ENCODE measurements at places on chromosomes 5 and 9.

DNA sequence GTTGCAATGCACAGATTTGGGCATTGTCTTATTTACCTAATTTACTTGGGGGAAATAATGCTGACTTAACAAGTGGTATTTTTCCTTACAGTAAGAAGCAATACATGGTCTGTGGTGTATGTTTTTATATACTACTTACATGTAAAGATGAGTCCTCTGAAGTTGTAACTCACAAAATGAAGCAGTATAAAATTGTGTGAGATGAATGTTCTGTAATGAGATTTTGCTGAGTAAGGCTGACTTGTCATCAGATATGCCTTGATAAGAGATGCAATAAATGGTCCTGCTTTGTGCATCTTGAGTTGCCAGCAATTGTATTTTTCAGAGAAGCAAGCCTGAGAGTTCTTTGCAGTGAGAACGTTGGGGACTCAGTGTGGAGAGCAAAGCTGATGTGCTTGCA lies 92.2 kb upstream of the GNAQ start:
- DNase-seq = no peak

- no peak for DNase-seq
Observed at GRCh38 chr5:93635991-93636390, 53.0 kb downstream of the NR2F1 start.

DNA sequence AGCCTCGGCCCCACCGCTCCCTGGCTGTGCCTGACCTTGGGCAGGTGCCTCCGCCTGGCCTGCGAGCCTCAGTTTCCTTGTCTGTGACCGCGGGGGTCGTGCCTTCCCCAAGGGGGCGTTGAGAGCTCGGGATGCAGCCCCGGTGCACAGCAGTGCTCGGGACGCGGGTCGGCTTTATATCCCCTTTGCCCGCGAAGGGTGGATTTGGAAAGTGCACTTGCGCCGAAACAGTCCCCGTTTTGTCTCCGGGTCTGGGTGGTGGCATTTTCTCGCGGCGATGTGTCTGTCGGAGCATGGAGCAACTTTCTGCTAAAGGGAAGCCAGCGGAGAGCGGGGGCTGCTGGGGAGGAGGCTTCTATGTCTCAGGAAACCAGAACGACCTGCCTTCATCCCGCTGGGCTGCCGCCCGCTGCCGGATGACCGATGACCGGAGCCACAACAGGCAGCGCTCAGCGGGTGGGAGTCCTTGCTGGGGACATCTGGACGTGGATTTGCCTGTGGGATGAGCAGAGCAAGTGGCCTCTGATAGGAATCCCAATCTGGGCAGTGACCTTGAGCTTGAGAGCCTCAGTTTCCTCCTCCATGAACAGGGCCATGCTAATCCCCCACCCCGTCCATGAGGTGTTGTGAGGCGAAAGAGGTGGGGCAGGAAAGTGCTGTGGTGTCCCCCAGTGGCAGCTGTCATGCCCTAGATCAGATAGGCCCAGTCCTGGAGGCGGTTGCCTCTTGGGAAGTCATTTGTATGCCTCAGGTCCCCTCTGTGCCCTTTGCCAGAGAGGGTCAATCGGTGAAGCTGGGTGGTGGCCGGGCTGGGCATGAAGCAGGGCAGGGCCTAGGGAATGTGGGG lies 651 bp downstream of the HRH2 start:
- no peak for DNase-seq

- peak; percentile 35 for DNase-seq
Observed at GRCh38 chr9:3398232-3398648, 127.6 kb downstream of the RFX3 start.

DNA sequence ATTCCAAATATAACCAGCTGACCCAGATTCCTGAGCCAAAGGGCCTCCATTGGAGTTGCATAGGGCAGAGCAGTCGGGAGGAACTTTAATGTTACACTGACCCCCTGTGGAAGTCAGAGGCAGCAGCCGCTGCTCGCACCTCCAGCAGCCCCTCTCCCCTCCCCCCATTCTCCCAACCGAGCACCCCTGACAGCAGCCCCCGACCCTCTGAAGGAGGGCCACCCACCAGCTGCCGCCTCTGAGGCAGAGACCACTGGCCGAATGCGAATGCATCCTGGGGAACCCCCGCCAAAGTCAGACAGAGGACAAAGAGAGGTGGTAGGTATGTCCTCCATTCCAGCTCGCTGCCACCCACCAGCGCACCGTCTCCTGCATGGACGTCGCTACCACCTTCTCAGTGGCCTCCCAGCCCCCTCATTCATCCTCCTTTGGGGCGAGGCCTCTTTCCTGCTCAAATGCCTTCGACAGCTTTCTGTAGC lies 231.0 kb downstream of the CDK5RAP2 start:
- DNase-seq = peak; percentile 20

Measured in Jurkat, Clone E6-1 (cell line).